Islet precursor cell (in vitro differentiated cells): ENCODE measurements at places on chromosomes 5 and 9.
A peak's percentile ranks its signal among the peaks of the same experiment; 100 is the strongest.

DNA sequence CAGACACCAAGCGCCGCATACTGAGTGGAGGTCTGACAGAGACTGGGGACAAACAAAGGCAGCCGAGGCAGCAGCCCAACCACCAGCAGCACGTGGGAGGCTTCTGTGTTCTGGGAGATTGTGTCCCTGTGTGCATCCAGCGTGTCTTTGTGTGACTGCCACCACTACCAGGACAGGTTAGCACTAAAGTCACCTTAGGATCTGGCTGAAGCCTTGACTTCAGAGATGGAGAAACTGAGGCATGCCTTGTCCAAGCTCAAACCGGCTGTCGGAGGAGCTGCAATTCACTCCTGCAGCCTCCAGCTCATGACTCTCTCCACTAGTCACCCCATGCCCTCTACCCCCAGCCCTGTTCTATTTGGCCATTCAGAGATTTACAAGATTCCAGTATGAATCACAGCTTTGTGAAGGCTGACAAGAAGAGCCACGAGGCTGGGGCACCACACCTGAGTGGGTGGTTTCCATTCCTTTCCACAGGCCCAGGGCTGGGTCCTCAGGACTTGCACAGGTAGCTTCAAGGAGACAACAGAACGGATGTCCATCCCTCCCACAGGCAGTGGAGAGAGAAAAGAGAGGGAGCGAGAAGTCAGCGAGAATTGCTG, 69.3 kb downstream of the SHB start:
- peak; percentile 72 for DNase-seq

DNA sequence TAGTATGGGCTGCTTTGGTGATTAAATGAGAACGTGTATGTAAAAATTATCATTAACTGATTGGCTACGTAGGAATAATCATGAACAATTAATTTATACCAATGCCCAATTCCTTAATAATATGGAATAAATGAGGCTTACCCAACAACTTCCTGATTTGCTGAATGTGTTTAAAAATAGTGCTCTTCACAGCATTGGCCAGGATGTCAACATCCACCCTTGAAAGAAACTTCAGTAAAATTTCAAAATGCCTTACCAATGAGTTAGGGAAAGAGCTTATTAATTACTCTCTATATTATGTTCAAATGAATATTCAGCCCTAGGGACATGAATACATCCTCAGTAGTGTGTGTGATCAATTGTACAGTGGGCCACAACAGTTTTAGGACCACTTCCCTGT, 401.4 kb downstream of the PSAT1 start:
- no peak for DNase-seq

DNA sequence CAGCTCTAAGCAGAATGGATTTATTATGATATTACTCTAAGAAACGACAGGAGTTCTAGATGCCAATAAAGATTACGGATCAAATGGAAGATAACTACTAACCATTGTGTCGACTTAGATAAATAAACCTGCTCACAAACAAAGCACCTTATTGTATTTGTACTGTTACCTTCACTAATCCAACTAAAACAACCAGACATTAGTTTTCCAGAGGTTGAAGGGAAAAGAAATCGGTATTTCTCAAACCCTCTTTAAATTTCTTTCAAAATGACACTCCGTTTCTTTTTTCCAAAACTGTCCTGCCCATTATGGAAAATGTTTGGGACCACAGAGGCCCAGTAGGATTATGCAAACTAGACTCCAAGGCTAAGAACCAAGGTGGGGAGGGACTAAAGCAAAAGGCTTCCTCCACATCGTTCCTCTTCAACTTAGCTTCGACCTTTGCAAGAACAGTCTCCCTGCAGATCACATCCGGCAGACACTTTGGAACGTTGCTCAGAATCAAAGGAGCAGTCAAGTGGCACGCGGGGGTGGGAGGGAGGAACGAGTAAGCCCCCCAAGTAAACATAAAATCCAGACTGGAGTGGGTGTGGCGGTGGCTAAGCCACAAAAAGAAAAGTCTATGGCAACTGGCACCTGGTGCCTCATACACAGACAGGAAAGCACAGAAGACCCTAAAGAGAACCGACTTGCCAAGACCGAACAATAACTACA, 2.7 kb downstream of the MLLT3 start:
- peak; percentile 56 for DNase-seq

DNA sequence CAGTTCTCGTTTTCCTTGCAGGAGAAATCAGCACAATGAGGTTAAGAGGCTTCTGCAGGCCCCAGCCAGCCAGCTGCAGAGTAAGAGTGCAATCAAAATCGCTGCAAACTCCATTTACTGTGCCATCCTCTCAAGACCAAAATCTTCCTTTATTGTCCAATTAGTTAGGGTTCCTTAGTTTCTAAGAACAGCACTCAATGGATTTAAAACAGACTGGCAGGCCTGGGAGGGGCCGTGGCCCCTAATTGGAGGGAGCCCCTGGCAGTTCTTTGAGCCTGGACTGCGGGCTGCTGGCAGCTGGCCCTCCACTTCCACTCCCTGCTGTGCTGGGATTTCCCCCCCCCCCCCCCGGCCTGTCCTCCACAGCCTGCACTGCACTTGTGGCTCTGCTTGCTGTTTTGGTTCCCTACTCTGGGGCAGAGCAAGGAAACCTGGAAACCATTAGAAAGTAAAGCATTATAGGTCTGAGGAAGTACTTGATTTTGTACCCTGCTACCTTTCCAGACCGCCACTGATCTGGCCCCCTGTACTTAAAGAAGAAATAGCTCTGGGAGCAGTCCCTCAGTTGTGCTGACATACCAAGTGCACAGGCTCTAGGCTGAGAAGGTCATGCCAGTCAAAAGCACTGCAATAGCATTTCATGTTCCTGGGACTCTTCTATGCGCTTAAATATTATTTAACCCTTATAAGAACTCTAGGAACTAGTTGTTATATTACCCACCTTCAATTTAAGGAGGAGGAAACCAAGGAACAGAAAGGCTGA, 129.0 kb downstream of the APBA1 start:
- DNase-seq: peak; percentile 69

DNA sequence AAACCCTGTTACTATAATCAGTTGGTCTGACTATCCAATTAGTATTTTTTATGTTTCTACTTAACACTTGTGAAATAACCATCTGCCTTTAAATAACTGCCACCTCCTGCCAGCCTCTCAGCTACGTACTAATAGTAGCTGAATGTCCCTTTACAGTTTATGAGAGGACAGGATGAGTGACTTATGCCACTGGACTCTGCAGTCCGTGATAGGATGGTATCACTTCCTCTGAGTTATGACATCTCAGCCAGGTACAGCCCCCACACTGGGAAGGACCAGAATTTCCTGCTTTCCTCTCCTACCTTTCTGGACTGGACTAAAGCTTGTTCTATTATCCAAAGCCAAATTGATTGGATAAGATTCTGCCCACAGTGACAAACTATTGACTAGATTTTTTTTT, 102.9 kb downstream of the ZFAND5 start:
- no peak for DNase-seq

DNA sequence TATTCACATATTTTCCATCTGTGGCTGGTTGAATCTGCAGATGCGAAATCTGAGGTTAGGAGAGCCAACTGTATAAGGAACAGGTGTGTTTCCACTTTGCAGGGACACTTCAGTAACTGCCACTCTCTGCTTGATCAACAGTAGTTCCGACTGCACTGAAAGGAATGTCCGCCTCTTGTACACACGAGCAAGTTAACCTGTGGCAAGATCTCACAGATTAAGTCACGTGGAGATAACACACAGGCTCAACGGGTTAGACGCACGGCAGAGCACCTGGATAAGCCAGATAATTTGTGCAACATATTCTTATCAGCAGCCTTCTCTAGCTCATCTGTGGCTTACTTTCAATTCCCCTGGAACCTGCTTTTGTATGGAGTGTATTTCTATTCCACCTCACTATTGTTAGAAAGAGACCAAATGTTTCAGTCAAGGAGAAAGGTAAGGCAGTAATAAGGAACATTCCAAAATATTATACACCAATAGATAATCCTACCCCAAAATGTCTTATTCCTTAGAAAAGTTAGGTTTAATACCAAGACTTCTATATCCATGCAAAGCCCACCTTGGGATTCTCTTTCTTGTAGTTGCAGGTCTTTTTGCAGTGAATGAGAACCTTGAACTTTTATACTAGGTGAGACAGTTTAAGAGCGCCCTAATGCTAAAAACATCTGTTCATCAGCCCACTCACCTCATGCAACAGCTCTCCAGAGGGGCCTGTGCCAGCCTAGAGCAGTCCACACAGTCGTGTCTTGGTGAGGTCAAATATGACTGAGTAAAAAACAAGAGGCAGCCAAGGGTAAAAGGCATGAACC, 6.5 kb upstream of the C9 start:
- DNase-seq: no peak

DNA sequence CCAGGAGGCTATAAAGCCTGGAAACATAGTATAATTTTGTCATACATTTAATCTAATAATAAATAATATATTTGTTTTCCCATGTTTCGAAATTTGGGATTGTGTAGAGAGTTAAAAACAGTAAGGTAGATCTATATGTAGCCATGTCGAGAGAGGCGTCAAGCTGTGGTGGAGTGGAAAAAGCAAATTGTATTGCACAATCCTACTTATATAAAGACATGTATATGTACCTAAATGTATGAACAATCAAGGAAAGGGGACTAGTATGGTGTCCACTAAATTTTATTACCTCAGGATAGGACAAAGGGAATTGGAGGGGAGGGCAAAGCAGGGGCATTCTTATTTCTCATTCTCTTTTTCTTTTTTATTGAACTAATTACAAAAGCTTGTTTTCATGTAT, 52.0 kb downstream of the GLRA1 start:
- no peak for DNase-seq

DNA sequence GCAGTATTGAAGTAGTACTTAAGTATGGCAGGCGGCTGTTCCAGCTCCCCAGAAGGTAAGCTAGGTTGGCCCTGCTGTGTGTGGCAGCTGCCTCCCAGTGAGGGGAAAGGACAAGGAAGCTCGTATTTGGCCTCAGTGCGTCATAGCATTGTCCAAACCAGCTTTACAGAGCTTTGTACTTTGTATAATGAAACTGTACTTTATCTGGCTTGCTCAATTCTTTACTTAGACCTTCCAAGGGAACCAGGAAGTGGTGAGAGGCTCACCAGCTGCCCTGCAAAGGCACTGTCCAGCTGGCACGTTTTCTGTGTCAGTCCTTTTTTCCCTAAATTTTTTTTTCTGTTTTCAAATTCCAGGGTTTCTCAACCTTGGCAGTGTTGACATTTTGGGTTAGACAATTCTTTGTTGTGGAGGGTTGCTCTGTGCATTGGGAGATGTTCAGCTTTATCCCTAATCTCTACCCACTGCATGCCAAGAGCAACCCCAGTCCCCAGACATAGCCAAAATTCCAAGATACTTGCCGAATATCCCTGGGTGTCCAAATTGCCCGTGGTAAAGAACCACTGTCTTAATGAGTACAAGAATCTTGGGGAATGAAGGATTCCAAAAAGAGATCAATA, 474.5 kb downstream of the LRRC70 start:
- no peak for DNase-seq

- no peak for DNase-seq
Measured at GRCh38 chr9:671997-672396, 169.5 kb upstream of the DMRT1 start.
